ENCODE measurements at places on chromosomes 6 and 20.
A peak's percentile ranks its signal among the peaks of the same experiment; 100 is the strongest.

- peak; percentile 78 for DNase-seq
These were observed 25.1 kb downstream of the CAP2 start for GRCh38 chr6:17418281-17419188.

GRCh38 chr6:106128981-106129781 is 43.0 kb downstream of the PRDM1 start:
- peak; percentile 70 for DNase-seq

DNA sequence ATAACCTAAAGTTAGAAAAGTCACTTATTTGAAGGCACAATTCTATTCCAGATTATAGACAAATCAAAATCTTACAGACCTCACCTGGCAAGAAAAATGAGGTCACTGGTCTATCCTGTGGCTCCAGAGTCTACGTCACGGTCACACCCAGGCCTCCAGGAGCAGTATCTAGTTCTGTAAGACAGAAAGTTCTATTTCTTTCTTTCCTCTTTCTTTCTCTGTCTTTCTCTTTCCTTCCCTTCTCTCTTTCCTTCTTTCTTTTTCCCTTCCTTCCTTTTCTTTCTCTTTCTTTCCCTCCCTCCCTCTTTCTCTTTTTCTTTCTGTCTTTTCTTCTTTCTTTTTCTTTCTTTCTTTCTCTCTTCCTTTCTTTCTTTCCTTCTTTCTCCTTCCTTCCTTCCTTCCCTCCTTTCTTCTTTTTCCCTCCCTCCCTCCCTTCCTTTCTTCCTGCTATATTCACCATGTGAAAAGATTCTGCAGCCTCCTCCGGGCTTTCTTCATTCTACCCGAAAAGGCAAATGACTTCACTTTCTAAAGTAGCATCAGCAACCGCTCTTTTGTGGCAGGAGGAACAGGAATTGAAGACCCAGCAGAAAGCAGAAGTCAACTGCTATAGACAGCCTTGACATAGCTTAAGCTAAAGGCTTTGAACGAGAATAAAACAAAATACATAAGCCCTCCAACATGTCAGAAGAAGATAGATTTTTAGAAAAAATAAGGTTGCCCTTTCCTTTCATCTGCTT is 83.9 kb upstream of the SIRPG start:
- no peak for DNase-seq

DNA sequence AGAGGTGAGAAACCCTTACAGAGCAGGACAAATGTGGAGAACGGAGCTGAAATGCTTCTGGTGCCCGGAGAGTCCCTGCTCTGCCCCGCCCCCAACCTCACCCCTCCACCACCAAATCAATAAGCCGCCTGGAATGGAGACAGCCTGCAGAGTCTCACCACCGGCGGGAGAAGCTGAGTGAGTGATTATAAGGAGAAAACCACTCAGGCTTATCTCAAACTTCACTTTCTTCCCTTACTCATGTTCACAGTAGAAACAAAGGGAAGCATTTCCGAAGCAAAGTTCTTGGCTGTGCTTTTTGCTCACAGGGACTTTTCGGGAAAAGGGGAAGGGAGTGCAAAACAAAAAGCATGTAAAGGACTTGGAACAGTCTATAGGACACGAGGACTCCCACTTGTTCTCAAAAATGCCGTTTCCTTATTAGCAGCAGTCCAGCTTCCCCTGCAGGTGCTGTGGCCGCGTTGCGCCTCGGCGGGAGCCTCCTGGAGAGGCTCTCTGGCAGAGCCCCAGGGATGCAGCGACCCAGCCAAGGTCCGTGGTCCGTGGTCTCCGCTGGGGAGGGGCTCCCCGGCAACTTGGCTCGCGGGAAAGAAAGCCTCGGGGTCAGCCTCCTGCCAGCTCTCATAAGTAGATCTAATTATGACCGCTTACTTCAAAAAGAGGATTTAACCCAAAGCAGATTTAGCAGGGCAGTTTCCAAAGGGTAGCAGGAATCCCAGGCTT is 64.8 kb upstream of the TMEM30A start:
- DNase-seq, result peak; percentile 68

DNA sequence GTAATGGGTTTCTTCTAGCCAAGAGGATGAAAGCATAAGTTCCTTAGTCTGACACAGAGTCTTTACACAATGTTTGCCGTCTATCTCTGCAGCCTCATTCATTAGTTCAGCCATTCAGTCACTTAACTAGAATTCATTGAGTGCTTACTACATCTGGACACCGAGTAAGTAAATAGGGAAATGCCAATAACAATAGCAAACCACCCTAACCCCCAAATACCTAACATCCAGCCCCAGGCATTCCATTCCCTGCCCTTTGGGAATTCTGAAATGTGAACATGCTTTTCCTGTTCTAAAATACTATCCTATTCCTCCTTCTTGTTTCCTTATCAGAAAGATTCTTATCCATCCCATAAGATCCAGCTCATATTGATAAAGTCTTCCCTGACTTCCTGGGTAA is 277.6 kb upstream of the RNF217 start:
- peak; percentile 21 for DNase-seq

DNA sequence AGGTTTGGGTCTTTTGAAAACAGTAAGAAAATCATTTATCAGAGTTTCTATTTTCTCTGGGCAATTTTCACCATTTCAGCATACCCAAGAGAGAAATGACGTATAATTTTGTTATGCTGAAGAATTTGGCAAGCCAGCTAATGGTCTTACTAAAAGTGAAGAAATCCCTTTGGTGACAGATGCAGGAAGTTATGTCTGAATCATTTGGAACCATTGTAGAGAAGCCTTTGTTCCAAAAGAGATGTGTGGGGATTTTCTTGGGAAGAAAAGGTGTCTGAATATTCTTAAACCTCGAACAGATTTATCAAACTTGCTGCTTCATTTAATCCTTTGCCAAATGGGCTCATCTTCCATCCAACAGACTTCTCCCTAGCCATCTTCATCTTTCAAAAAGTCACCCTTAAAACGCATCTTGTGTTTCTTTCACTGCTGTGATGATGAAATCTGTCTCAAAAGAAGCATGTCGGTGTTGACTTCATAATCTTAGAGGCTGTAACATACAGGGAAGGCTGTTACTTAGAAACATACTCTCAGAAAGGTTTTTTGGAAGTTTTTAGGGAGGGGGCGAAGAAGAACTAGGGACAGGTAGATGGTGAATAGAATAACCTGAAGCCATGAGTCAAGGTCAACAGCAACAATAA is 39.5 kb downstream of the CITED2 start:
- DNase-seq, result peak; percentile 98

DNA sequence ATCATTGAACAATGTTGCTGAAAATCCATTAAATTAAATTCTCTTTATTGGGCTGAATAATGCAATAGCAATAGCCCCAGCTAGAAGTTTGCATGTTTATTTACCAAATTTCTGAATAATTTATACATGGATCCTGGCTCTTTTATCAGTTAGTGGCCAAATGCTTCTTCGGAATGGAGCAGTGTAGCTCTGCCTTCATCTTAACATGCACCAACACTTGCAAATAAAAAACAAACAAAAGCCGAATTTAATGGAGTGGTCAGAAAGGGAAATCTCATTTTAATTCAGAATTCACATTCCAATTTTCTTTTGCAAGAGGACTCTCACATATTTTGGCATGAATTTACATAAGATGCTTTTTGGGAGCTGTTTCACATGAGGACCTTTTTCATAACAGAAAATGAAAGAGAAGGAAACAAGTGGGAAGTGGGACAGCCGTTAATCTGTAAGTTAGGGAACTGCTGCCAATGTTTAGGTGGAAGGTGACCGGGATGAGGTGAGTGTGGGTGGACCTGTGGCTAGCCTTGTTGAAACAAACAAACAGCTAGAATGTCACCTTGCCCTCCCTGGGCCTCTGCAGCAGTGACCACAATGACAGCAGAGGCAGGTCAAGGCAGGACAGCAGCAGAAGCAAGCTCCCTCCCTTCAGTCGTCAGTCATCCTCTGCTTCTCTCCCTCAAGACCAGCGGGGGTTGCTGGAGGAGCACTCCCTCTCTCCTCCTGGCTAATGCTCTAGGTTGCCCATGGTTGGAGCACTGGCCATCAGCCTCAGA is 73.2 kb downstream of the INSM1 start:
- no peak for DNase-seq

DNA sequence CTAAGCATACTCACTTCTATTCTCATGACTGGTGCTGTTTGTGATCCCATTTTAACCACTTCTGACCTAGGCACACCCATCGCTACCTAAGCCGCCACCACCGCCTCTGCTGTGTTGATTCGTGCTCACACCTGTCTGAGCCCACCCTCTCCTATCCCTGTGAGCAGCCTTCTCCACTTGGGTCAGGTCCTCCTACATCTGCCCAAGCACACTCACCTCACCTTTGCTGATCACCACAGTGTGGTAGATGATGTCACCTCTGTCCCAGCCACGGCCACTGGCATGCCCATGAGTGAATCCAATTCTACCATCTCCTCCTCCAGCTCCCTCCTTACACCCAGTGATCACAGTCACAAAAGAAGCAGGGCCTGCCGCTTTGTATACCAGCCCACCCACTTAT is 20.8 kb downstream of the MUC22 start:
- no peak for DNase-seq

GRCh38 chr6:144364208-144364720 is 79.1 kb downstream of the UTRN start:
- no peak for DNase-seq

GRCh38 chr6:125745281-125746018 is 4.0 kb upstream of the HEY2 start:
- no peak for DNase-seq

GRCh38 chr6:163181666-163182180 is 232.8 kb upstream of the QKI start:
- no peak for DNase-seq

- no peak for DNase-seq
These were observed 58.5 kb downstream of the CDK19 start for GRCh38 chr6:110756817-110757216.

DNA sequence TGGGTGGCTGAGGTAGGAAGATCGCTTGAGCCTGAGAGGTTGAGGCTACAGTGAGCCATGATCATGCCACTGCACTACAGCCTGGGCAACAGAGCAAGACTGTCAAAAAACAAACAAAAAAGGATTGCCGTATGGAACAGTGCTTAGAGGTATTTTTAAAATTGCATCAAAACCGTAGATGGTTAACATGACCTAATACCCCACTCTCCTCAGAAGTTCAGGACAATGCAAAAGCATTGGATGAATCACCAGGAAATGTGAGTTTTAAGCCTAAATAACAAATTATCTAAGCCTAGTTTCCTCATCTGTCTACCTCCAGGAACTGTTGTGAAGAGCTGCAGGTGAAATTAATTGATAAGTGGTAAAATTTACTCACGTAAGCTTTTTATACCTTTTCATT is 123.8 kb upstream of the ID4 start:
- no peak for DNase-seq

- DNase-seq, result peak; percentile 90
These were observed 45.2 kb upstream of the NT5E start for GRCh38 chr6:85404564-85405174.

DNA sequence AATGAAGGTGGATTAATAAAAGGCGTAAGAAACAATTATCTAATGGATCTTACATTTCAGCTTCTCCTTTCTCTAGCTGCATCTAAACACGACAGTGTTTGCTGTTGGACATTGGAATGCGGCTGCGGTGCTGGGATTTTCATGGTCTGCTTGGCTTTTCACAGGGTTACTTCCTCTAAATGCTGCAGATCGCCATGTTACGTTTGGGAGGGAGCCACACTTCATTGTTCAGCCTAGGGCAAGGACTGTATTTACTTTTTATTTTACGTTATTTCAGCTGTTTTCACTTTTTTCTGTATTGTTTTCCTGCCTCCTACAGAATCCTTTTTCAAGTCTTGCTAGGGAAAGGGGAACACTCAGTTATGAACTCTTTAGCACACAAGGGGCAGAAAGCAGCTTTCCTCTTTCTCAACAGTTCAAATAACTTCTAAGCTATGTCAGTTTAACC is 97.9 kb upstream of the MTHFD1L start:
- DNase-seq, result no peak

DNA sequence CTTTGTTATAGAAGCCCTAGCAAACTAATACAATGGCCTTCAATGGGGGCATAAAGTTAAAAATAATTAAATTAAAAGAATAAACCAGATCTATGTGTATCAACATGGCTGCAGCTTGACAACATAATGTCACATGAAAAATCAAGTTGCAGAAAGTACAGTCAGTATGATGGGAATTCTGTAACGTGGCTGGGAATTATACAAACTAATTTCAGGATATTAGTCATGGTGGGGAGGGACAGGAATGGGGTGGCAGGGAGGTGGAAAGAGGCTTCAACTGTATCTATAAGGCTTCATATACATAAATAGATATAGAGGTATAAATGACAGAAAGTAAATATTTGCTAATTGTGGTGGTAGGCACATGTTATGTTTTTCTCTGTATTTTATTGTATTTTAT is 107.1 kb downstream of the UNC5CL start:
- DNase-seq, result peak; percentile 34

DNA sequence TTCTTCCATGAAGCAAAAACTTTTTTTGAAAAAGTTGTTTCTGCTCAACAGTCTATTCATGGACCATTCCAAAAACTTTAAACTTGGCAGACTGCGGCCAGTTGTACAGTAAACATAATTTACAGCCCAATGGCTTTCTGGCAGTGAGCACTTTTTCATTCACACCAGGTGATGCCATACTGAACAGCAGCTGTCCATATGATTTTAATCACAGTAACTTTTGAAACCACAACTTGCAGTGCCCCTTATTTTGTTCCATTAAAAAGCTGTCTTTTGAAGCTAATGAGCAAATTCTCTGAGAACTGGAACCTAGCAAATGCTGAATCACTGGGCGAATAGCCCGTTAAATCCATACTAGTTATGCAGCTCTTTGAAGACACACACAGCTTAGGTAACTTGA is 576.6 kb downstream of the PTPRT start:
- DNase-seq, result no peak

DNA sequence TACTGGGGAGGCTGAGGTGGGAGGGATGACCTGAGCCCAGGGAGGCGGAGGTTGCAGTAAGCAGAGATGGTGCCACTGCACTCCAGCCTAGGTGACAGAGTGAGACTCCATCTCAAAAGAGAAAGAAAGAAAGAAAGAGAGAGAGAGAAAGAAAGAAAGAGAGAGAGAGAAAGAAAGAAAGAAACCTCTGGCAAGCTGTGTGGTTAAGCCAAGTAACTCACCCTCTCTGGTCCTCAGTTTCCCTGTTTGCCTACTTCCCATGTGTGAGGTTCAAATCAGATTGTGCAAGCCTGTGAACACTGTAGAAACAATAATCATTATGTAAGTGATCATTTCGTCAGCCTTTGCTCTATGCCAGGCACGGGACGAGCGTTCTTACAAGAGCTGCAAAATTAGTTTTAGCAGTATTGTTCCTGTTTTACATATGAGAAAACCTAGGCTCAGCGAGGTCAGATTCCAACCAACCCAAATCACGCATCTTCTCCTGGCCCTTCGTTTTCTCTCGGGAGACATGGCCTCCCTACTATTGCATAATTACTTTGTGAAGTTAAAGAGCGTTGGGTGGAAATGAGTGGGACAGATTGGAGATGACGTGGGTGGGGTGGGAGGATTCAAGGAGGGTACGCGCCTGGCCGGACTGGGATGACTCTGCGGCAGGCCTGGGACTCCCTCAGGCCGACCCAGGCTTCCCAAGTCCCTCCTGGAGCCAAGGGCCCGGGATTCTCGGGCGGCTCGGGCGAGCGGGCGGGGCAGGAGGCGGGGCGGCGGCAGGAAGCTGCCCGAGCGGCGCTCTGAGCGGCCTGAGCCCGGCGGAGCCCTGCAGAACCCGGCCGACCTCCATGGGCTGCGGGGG is at the start of gene SNX21:
SNX21 (plus strand) TSS at position 770 of the 853 bp plus-strand sequence. CDS start 121 bp downstream, outside the sequence.
- DNase-seq, result peak; percentile 98

All from cardiac fibroblast (primary cell).